ENCODE measurements at places on chromosomes 6 and 20.

- no peak overlapping the region for H3K27ac ChIP-seq
- H3K4me1 ChIP-seq, result no peaks in the 10 kb centered on the region
- H3K4me3 ChIP-seq, result no peak overlapping the region
- no peaks in the 10 kb centered on the region for H3K36me3 ChIP-seq
- H3K27me3 ChIP-seq, result peaks cover 1% of the 10 kb centered on the region
Measured at GRCh38 chr6:150729188-150729748, 129.6 kb downstream of the PLEKHG1 start.

DNA sequence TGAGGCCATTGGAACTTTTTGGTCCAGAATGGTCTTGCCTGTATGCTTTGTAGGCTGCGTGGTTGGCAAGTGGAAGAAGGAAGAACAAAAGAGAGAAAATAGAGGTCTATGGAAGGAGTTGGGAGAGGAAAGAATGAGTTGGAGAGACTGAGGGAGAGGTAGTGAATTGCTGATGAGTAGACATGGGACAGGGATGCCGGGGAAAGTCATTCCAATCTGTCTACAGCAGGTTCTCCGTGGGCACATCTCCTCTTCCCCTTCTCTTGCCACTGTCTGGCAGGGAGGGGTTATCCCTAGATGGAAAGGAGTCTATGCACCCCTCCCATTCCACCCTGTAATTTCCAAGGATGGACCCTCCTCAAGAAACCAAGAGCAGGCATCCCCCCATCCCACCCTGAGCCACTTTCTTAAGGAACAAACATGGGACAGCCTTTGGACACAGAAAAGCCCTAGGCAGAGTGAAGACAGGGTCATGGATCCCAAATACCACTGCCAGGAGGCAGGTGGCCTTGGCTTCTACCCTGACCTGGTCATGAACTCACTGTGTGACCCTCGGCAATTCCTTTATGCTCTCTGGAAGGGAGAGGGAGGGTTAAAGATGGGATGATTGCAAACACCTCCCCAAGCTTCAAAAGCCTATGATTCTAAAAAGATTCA is 196.9 kb downstream of the LRFN2 start:
- H3K4me3 ChIP-seq, result no peak overlapping the region
- DNase-seq, result no peak
- no peaks in the 10 kb centered on the region for H3K36me3 ChIP-seq
- no peaks in the 10 kb centered on the region for H3K27me3 ChIP-seq
- H3K27ac ChIP-seq, result no peak overlapping the region
- H3K4me1 ChIP-seq, result peaks cover 51% of the 10 kb centered on the region

- no peaks in the 10 kb centered on the region for H3K4me1 ChIP-seq
- H3K4me3 ChIP-seq, result no peak overlapping the region
- no peaks in the 10 kb centered on the region for H3K27me3 ChIP-seq
- DNase-seq, result no peak
Measured at GRCh38 chr6:28368522-28368921, 18.8 kb downstream of the ZKSCAN3 start.

GRCh38 chr6:13152764-13153163 is 175.6 kb downstream of the TBC1D7 start:
- no peaks in the 10 kb centered on the region for H3K27me3 ChIP-seq
- no peak for DNase-seq
- H3K27ac ChIP-seq, result no peak overlapping the region
- no peaks in the 10 kb centered on the region for H3K4me1 ChIP-seq
- no peaks in the 10 kb centered on the region for H3K36me3 ChIP-seq

- H3K27ac ChIP-seq, result no peak overlapping the region
- no peak for DNase-seq
- no peak overlapping the region for H3K4me3 ChIP-seq
- peaks cover 7% of the 10 kb centered on the region for H3K27me3 ChIP-seq
- no peaks in the 10 kb centered on the region for H3K36me3 ChIP-seq
Measured at GRCh38 chr6:148533309-148534107, 190.9 kb downstream of the SASH1 start.

- DNase-seq, result peak; percentile 23
- H3K27me3 ChIP-seq, result peaks cover 13% of the 10 kb centered on the region
- H3K4me3 ChIP-seq, result no peak overlapping the region
Measured at GRCh38 chr20:38290829-38291814, 12.8 kb upstream of the BPI start.

DNA sequence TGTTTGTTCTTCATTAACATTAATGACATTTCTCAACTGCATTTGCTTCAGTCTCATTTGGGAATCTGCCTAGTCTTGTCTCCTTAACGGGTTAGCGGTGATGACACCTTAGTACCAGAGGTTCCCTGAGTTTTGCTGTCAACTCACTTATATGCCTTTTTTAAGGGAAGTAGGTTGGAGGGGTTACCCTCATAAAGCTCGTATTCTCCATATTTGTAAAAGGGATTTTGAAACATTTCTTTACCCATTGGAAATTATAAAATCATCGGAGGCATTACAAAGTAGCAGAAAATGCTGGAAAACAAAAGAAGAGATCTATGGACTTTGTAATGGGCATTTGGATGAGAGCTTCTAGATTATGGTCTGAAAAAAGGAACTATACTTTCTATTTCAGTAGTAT is 88.7 kb upstream of the PRDM1 start:
- no peak overlapping the region for H3K4me3 ChIP-seq
- no peak overlapping the region for H3K27ac ChIP-seq
- H3K27me3 ChIP-seq, result peaks cover 61% of the 10 kb centered on the region
- peaks cover 13% of the 10 kb centered on the region for H3K4me1 ChIP-seq
- no peaks in the 10 kb centered on the region for H3K36me3 ChIP-seq
- no peak for DNase-seq

- peaks cover 19% of the 10 kb centered on the region for H3K27me3 ChIP-seq
- no peaks in the 10 kb centered on the region for H3K4me1 ChIP-seq
- no peak overlapping the region for H3K27ac ChIP-seq
- no peaks in the 10 kb centered on the region for H3K36me3 ChIP-seq
Measured at GRCh38 chr20:21435576-21435975, 38.2 kb upstream of the NKX2-4 start.

DNA sequence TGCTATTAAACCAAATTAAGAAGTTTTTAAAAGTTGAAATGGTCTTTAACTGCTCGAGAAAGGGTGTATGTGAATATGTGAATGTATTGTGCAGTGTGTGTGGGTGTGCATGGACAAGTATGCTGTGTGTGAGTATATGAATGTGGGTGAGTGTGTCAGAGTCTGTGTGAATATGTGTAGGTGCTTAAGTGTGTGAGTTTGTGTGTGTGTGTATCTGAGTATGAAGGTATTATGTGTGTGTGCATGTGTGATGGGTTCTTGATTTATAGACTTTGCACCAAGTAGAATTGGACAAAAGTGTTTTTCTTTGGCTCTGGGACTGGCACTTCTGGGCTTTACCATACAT is 21.6 kb downstream of the EYA2 start:
- H3K36me3 ChIP-seq, result no peaks in the 10 kb centered on the region
- no peak for DNase-seq
- H3K27me3 ChIP-seq, result peaks cover 5% of the 10 kb centered on the region
- H3K4me1 ChIP-seq, result no peaks in the 10 kb centered on the region
- H3K4me3 ChIP-seq, result no peak overlapping the region

DNA sequence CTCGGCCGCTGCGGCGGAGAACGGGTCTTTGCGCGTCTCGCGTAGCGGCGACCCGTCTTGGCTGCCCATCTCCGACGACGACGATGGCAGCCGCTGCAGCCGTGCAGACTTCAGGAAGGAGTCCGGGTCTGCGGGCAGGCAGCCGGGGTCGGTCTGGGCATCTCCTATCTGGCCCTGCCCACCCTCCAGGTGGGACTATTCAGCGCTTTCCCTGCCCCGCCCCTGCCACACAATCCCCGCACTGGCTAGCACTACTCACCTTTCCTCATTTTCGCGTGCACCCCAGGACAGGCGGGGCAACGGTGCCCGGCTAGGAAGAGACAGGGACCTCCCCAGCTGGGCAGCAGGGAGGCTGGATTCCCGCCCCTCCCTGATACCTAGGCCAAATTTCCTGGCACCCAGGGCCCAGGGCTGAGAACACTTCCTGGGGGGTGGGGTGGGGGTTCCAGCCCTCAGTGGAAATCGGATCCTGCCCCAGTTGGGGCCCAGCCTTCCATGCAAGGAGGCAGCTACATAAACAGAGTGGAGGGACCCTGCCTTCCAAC is 9.2 kb downstream of the GGT7 start:
- no peak overlapping the region for H3K27ac ChIP-seq
- H3K4me3 ChIP-seq, result no peak overlapping the region
- H3K4me1 ChIP-seq, result no peaks in the 10 kb centered on the region
- no peaks in the 10 kb centered on the region for H3K27me3 ChIP-seq

DNA sequence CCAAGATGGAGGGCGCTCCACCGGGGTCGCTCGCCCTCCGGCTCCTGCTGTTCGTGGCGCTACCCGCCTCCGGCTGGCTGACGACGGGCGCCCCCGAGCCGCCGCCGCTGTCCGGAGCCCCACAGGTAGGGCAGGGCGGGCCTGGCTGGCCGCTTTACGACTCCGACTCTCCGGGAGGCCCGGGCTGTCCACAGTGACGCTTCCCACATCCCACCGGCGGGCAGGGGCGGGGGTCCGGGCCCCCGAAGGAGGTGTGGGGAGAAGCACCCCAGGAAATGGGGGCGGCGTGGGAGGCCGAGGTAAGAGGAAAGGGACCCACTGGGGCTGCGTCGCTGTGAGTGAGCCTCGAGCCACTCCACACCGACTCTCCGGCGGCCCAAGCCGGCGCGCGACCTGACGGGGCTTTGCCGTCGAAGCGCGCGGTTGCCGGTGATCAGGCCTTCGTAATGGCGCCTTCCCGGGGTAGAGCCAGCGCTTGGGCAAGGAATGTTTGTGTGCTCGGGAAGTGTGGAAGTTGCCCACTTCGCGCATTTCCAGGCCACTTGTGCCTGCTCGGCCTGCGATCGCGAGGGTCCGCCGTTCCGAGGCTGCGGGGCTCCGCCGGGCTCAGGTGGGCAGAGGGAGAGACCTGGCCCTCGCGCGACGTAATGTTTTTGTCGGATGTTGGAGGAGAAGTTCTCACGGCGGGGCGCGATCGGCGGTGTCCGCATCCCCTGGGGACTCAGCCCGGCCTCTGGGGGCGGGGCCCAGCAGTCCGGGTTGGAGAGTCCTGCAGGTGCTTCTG is 427 bp downstream of the GINM1 start:
- H3K36me3 ChIP-seq, result no peaks in the 10 kb centered on the region
- peak overlapping the region; percentile 86 for H3K27ac ChIP-seq
- H3K4me1 ChIP-seq, result peaks cover 33% of the 10 kb centered on the region
- peak overlapping the region; percentile 93 for H3K4me3 ChIP-seq
- peak; percentile 70 for DNase-seq

DNA sequence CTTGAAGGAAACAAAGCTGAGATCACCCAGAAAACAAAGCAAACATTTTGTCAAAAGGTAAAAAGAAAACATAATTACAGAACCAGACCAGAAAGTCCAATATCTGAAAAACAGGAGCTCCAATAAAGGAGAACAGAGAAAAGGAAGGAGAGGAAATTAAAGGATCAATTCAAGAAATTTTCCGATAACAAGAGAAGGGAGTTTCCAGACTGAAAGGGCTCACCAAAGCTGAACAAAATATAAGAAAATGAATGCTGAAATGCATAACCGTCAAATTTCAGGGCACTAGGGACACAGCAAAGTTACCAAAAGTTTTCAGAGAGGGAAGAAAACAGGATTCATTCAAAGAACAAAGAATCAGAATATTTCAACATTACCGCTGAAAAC is 23.9 kb downstream of the ILRUN start:
- peaks cover 58% of the 10 kb centered on the region for H3K4me1 ChIP-seq
- peak overlapping the region; percentile 55 for H3K4me3 ChIP-seq
- no peak for DNase-seq
- H3K27ac ChIP-seq, result peak overlapping the region; percentile 94

- peaks cover 5% of the 10 kb centered on the region for H3K27me3 ChIP-seq
- peak overlapping the region; percentile 87 for H3K27ac ChIP-seq
- no peak for DNase-seq
- peaks cover 1% of the 10 kb centered on the region for H3K36me3 ChIP-seq
- H3K4me1 ChIP-seq, result peaks cover 25% of the 10 kb centered on the region
Measured at GRCh38 chr6:155116571-155116910, 121.4 kb downstream of the TIAM2 start.

DNA sequence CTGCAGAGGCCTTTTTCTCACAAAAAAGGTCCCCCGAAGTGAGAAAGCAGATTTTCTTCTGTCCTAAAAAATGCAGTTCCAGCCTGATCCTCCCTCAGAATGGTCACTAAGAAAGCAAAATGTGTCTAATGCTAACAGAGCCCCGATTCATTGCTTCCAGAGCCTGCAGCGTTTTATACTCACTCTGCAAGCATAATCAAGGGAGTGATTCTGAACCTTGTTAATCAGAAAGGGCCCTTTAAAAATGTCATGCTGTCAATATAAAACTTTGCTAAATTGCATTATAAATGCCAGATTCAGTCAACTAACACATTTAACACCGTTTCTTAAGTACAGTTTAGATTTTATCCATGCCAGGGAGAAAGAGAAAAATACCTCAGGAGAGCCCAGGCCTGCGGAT is 202.8 kb downstream of the CD83 start:
- no peaks in the 10 kb centered on the region for H3K36me3 ChIP-seq
- H3K4me3 ChIP-seq, result no peak overlapping the region
- H3K4me1 ChIP-seq, result peaks cover 13% of the 10 kb centered on the region
- H3K27ac ChIP-seq, result no peak overlapping the region
- no peak for DNase-seq

GRCh38 chr6:150622941-150623874 is 23.5 kb downstream of the PLEKHG1 start:
- peaks cover 14% of the 10 kb centered on the region for H3K4me1 ChIP-seq
- peaks cover 9% of the 10 kb centered on the region for H3K27me3 ChIP-seq
- H3K27ac ChIP-seq, result no peak overlapping the region
- DNase-seq, result no peak

- no peak overlapping the region for H3K4me3 ChIP-seq
- H3K36me3 ChIP-seq, result peaks cover 30% of the 10 kb centered on the region
- peaks cover 18% of the 10 kb centered on the region for H3K4me1 ChIP-seq
- no peak overlapping the region for H3K27ac ChIP-seq
- no peaks in the 10 kb centered on the region for H3K27me3 ChIP-seq
- no peak for DNase-seq
Measured at GRCh38 chr6:107936162-107936909, 21.7 kb downstream of the SEC63 start.

DNA sequence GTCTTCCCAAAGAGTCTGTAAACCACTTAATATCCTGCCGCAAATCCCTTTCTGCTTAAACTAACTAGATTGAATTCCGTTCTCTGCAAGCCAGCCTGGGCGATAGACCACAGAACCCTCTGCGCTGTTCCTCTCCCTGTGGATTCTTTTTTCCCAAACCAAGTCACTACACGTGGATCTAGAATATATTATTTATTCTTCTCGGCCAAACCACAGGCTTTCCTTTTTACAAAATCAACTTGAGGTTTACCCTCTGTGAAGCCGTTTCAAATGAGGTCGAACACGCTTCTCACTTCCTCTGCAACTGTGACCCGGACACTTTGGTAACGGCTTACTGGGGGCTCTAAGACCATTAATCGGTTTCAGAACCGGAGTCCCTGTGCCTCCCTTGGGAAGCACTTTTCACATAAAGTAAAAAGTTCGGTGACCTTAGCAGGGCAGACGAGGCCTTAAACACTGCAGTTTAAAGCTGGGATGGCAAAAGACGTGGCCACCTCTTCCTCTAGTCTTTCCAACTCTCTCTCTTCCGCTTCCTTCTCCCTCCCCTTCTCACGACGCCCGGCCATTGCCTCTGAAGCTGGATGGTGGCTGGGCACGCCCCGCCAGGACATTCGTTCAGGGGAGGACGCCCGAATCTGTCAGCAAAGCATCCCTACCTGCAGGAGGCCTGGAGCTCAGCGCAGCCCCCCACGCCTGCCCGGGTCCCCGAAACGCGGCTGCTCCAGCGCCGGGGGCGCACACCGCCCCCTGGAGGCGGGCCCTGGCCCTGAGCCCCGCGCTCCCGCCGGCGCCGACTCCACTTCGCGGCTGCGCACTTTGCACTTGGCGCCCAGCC is 55.0 kb upstream of the FOXC1 start:
- peak overlapping the region; percentile 72 for H3K4me3 ChIP-seq
- H3K4me1 ChIP-seq, result peaks cover 10% of the 10 kb centered on the region
- peaks cover 27% of the 10 kb centered on the region for H3K27me3 ChIP-seq
- peak overlapping the region; percentile 73 for H3K27ac ChIP-seq

Measured in activated CD8-positive, alpha-beta T cell treated with anti-CD3 and anti-CD28 coated beads for 36 hours (primary cell).